AG10803 (cell line): ENCODE measurements at places on chromosomes 1 and 21.

- DNase-seq = no peak
Measured at GRCh38 chr1:213519098-213519497, 468.1 kb downstream of the RPS6KC1 start.

GRCh38 chr1:76901158-76901767, 34.0 kb downstream of the ST6GALNAC5 start:
- DNase-seq = peak; percentile 46

GRCh38 chr1:42817976-42818375, 779 bp upstream of the SVBP start:
- no peak for DNase-seq

DNA sequence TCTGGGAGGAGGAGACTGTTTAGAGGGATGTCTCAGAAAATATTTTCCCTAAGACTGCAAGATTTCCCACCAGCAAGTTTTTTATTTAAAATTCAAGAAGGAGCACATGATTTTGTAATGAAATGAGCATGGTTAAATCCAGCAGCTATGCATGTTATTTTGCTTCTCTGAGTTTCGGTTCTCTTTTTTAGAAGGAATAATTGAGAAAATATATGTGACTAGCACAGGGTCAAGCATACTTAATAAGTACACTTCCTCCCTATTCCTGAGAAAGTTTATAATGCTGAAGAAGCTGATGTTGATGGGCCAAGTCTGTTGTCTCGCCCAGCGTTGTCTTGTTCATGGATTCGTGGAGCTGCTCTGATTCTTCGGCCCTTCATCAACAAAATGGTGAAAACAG, 51.2 kb downstream of the EXO1 start:
- no peak for DNase-seq

DNA sequence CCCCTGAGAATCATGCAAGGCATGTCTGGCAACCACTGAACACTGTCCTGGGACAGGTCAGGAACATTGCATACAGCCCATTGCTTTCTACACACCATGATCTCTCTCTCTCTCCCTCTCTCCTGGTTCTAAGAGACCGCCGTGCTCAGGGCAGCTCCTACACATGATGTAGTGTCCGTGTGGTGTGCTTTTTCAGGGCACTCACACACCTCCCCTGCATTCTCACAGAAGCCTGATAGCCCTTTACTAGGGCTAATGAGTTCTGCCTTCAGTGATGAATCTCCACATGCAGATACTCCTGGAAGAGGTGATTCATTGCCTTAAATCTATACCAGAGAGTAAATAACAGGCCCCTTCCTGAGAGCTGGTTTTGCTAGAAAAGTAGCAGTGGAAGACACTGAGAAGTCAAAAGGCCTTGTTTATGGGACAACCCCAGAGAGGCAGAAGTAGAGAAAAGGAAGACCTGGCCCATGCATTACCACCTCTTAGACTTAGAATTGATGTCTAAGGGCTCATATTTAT, 7.2 kb upstream of the OLFML2B start:
- no peak for DNase-seq

DNA sequence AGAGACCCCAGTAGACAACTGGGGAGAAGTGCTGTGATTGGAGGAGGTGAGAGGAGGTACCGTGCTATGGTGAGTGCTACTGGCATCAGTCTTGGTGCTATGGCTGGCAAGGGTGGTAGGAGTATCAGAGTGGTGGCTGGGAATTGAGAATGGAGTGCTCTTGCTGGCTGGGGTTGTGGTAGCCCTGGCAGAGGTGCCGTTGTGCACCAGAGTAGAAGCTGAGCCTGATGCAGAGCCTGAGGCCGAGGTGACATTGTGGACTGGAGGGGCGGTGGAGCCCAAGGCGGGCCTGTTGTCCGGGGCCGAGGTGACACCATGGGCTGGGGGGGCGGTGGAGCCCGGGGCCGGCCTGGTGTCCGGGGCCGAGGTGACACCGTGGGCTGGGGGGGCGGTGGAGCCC, 14.6 kb downstream of the TRIM46 start:
- DNase-seq = no peak

DNA sequence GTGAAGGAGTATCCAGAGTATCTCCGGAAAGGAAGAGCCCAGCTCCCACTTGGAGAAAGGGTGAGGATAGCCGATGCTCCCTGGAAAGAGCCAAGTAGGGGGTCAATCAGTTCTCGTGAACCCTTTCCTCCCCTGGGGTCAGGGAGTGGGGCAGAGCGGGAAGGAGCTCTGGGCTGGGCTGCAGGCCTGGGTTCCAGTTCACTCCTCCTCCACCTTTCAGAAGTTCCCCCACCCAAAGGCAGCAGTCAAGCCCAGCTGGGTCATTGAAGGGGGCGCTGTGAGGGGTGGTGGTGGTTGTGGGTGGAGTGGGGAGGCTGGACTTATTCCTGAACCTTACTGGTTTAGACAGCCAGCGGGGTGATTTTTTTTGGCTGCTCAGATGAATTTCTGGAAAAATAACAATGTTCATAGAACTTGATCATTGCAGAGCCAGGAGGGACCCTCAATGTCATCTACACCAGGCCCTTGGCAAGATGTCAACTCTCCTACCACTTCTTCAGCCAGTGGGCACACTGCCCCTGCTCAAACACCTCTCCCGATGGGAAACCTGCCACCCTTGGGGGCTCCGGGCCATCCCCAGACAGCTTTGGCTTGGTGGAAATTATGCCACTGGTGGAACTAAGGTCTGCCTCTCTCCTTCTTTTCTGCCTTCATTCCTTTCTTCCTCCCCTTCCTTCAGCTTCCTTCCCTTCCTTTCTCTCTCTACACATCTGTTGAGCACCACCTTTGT, 235.8 kb downstream of the TRABD2B start:
- no peak for DNase-seq

GRCh38 chr1:239719642-239720258, 333.4 kb downstream of the CHRM3 start:
- DNase-seq = no peak

GRCh38 chr1:248926401-248927182, 20.6 kb downstream of the PGBD2 start:
- peak; percentile 64 for DNase-seq

GRCh38 chr21:18350216-18350615, 53.4 kb downstream of the TMPRSS15 start:
- peak; percentile 0 for DNase-seq

- DNase-seq = peak; percentile 33
Measured at GRCh38 chr1:171715813-171716251, 26.0 kb downstream of the VAMP4 start.

DNA sequence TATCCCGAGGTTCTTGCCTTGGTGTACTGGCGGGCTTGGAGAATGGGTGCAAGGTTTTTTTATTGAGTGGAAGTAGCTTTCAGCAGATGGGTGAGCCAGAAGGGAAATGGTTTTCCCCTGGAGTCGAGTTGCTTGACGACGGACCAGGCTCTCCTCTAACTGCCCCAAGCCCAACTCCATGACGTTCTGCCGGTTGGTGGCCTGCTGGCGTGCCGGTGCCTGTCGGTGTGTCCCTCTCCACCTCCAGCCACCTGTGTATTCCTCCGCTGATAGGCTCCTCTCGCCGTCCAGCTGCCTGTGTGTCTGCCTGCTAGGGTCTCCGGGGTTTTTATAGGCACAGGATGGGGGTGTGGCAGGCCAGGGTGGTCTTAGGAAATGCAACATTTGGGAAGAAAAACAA, 34.3 kb upstream of the PTGFRN start:
- DNase-seq = no peak

- no peak for DNase-seq
Measured at GRCh38 chr1:186845576-186846210, 16.9 kb downstream of the PLA2G4A start.

- no peak for DNase-seq
Measured at GRCh38 chr1:156497743-156498431, 2.7 kb downstream of the MEF2D start.

GRCh38 chr21:16033193-16033592, 303.4 kb downstream of the USP25 start:
- no peak for DNase-seq

DNA sequence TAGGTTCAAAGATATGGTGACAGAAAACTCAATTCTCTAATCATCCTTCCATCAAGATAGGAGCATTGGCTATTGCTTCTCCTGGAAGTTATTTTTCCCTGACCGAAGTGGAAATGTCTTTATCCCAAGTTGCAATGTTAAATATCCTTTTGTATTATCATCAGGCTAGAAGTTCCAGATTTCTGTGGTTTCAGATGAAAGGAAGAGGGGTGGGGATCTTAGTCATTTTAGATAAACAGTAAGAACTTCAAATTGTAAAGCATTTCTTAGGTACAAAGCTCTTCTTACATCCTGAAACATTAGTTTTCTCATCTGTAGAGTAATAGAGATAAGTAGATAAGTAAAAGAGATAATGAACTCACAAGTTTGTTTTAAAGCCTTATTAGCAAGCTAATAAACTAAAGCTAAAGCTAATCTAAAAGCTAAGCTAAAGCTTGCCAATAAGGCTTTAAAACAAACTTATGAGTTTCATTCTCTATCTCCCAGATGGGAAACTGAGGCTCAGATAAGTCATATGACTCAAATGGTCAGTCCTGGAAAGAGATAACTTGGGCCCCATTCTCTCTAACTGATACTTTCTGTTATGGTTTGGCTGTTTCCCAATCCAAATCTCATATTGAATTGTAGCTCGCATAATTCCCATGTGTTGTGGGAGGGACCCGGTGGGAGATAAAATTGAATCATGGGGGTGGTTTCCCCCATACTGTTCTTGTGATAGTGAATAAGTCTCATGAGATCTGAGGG, 99.2 kb upstream of the KCNK2 start:
- peak; percentile 45 for DNase-seq

GRCh38 chr1:63794939-63795378, 21.1 kb downstream of the ROR1 start:
- peak; percentile 25 for DNase-seq

- no peak for DNase-seq
Measured at GRCh38 chr1:230144010-230144614, 77.1 kb downstream of the GALNT2 start.

GRCh38 chr1:55860798-55861519, 645.8 kb upstream of the USP24 start:
- no peak for DNase-seq

DNA sequence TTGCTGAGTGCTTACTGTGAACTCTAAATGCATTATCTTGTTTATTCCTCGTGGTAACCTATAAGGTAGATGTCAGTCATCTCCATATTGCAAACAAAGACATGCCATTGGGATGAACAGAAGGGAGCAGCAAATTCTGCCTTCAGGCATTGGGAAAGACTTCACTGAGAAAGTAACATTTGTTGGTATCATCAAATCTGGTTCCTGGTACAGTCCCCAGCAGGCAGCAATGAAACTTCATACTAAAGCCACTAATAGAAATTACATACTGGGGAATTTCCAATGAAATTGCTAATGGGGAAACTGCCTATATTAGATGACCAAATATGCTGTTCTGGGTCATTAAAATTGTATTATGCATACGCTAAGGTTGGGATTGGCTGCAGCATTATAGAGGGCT, 47.3 kb upstream of the ST6GALNAC5 start:
- DNase-seq = no peak

GRCh38 chr21:45982092-45982757, 655 bp downstream of the COL6A1 start:
- no peak for DNase-seq

GRCh38 chr1:201090541-201090940, 21.7 kb downstream of the CACNA1S start:
- DNase-seq = peak; percentile 46

DNA sequence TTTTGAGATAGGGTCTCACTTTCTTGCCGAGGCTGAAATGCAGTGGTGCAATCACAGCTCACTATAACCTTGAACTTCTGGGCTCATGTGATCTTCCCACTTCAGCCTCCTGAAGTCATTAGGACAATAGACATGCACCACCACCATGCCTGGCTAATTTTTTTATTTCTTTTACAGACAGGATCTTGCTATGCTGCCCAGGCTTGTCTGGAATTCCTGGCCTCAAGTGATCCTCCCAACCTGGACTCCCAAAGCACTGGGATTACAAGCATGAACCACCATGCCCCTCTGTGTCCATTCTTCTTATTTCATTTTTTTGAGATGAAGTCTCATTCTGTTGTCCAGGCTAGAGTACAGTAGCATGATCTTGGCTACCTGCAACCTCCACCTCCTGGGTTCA, 12.0 kb upstream of the KLHL20 start:
- no peak for DNase-seq

DNA sequence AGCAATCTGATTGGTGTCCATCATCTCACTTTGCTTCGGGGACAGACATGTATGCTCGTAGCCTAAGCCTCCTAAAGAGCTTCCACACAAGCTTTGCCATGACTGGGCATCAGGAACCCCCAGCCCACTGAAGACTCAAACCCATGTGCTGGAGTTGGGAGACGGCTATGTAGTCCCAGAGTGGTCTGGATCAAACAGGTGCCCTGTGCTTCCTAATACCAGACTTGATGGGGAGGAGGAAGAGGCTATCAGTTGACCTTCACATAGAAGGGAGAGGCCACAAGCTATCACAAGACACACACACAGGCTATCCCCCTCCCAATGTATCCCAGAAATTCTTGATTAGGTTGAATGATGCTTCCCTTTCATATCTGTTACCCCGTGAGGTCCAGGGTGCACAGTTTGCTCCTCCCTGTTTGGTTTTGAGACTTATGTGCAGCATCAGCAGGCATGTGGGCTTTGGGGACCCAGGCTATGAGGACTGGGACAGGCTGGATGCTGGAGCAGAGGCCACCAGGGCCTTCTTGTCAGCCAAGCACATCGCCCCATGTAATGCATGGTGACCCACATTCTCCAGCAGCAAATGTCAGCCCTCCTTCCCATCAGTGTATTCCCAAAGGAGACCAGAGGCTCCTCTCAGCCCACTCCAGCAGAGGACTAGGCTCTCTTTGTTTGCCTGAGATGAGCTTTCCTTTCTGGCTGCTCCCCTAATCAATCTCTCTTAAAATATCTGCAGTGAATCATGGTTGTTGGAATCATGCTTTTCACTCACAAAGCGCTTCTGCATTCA, 159.8 kb downstream of the GRIK3 start:
- no peak for DNase-seq

GRCh38 chr1:162397943-162398560, 13.9 kb downstream of the SH2D1B start:
- DNase-seq = no peak

DNA sequence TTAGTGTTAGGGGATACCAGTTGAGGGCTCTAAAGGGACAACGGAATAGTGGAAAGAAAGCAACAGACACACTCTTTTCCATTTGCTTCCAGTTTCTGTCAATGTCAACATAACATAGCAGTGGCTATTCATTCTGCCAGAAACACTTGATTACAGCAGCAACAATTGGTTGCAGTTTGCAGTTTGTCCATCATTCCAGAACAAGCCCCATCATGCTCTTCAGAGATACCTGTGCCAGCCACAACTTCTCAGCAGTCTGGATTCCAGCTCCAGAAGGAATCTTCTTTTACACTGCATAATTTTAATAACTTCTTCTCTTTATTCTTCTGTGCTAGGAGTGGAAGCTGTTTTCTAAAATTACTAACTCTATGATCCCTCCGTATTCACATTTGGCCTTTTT, 1521.4 kb downstream of the PLA2G4A start:
- DNase-seq = no peak
